Muscle of back (tissue), 13 donors: ENCODE measurements at places on chromosomes 11 and 22.
A peak's percentile ranks its signal among the peaks of the same experiment; 100 is the strongest.

DNA sequence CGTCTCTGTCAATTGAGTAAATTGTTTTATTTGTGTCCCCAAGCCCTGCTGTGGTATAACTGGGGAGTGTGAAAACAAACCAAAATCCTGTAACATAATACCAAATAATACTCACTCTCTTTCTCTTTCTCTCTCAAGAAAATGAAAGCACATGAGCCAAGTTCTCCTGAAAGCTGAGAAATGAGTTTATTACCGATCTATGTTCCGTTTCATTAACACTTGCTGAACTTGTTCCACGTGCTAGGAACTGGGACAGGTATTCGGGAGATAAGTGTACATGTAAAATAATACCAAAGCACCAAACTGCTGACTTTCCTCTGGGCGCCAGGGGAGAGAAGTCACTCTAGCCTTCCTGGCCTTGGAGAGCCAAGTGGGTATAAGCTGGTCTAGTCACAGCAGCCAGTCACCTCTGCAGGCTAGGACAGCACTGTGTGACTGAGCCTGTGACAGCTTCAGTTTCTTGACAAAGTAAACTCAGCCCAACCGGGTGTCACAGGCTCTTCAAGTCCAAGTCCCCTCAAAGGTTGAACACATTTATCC lies 23.1 kb downstream of the CD6 start:
- DNase-seq: no peak

DNA sequence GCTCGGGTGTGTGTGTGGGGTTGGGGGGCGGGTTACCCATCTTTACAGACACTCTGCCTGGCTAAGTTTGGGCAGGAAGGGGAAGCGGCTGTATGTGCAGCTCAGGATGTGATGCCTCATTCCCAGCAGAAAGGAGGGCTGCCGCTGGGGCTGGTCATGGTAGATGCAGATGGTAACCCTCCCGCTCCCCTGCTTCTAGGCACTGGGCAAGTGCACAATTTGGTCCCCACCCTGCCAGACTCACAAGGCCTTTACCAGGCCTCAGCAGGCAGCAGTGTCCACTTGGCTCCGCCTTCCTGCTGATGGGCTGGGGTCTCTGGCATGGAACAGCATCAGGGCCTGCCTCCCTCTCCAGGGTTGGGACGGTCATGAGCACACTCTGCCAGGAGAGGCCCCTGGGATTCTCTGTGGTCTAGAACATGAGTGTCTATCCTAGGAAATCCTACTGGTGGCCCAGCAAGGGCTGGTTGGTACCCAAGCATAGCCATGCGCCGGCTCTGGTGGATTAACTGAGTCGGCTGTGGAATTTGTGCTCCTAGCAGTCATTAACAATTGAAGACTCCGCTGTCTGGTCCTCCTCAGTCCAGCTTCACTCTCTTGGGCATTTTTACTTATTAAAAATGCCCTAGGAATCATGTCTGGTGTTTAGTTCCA lies 4.2 kb downstream of the LMO1 start:
- no peak for DNase-seq

- no peak for DNase-seq
Observed at GRCh38 chr22:19303785-19304184, 12.3 kb upstream of the CLTCL1 start.

- DNase-seq: no peak
Observed at GRCh38 chr11:78196661-78197091, 8.0 kb downstream of the USP35 start.

DNA sequence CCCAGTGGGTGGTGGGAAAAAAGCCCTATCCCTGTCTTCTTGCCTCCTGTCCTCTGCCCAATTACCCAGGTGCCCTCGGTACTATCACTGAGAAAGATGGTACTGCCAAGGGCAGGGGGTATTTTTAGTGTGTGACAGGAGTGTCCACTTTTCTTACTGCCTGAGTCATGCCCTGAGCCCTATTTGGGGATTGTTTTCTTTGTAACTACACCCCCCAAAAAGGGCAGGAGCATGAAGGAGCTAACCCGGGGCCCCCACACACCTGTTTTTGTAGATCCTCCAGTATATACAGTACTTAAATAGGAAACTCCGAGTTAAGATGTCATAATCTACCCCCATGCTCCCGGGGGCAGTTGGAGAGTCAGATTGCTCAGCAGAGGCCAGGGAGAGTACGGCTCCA lies 3.8 kb downstream of the SMTNL1 start:
- DNase-seq: peak; percentile 34

DNA sequence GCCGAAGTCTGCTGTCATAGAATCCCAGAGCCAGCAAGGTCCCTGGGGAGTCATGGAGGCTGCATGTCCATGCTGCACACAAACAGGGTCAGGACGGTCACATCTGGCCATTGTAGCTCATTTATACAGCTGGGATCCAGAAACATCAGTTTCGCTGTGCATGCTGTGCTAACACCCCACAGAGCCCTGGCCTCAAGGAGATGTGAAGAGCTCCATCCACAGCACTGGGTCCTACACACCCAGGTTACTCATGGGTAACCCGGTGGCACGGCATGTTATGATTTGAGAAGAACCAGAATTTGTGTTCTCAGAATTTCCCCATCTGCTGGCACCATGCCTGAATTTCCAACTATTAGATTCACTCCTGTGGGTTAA lies 146.3 kb upstream of the ARHGAP20 start:
- peak; percentile 65 for DNase-seq

DNA sequence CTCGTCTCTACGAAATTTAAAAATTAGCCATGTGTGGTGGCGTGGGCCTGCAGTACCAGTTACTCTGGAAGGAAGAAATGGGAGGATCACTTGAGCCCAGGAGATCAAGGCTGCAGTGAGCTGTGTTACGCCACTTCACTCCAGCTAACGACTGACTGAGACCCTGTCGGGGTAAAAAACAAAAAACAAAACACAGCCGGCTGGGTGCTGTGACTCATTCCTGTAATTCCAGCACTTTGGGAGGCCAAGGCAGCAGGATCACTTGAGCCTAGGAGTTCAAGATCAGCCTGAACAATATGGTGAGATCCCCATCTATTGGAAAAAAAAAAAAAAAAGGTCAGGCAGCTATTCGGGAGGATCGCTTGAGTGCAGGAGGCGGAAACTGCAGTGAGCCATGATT lies 2.4 kb downstream of the PAFAH1B2 start:
- DNase-seq: no peak

GRCh38 chr11:36132940-36133339 lies 156.3 kb downstream of the COMMD9 start:
- no peak for DNase-seq

DNA sequence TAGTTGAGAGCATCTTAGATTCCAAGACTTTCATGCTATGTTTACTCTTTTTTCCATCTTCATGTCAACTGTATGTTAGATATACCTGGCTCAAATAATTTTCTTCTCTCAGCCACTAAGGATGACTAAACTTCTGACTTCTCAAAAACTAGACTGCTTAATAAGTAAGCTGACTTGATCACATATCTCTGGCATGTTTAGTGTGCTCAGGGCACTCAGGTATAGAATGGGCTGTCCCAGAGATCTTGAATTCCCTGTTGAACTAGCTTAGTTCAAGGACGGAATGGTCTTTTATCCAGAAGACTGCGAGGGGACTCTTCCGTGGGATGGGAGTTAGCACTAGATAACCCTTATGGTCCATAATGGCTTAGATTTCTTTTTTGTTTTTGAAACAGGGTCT lies 13.0 kb downstream of the NEU3 start:
- DNase-seq: no peak

DNA sequence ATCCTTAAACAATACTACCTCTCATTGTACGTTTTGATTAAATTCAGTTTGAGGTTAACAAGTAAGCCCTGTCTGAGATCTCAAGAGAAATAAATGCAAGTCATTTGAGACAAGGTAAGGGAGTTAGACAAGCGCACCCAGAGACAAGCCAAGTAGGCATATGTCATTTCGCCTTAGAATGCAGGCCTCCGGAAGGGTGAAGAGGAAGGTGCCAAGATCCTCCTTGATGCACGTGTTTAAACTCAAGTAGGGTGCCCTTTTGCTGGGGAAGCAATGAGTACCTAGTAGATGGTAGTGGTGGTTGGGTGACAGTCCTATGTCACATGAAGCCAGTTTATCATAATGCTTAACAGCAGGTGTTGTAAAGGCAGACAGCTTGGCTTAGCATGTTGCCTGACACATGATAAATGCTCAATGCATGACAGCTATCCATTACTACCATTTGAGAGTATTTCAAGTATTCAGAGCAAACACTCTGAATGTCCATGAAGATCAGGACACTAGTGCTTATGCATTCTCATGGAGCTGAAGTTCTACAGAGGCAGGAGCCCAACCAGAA lies 415.9 kb downstream of the TMEM135 start:
- DNase-seq: no peak

- DNase-seq: no peak
Observed at GRCh38 chr11:93166862-93167261, 30.9 kb downstream of the SLC36A4 start.

DNA sequence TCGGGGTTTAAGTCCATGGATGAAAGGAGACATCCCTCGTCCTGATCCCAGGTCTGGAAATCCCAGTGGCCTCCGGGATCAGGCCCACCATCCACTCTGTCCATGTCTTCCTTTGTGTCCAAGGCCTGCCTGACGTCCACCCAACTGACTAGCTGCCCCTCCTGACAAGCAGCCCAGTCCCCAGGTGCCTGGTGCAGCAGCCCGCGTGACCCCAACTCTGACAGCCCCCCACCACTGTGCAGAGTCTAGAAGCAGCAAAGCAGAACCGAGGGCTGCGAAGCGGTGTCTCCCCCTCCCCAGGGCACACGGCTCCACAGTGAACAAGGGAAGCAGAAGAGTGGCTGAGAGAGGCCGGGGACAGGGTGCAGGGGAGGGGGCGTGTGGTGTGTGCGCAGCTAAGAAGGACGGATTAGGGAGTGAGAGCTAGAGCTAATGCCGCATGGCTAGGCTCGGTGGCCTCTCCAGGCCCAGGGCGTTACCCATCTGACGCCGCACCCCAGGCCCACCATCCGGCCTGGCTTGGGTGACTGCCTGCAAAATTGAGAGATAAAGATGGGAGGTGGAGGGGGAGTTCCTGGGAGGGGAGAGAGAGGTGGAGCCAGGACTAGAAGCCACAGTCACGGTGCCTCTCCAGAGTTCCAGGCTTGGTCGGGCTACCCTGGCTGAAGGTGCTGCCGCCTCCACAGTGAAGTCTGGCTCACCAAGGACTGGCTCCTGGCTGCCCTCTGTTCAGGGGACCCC lies 16.6 kb upstream of the BAIAP2L2 start:
- DNase-seq: no peak

- DNase-seq: no peak
Observed at GRCh38 chr22:30869667-30870395, 98.7 kb downstream of the MORC2 start.

- no peak for DNase-seq
Observed at GRCh38 chr11:134976551-134976950, 564.5 kb upstream of the B3GAT1 start.
